ENCODE measurements at places on chromosomes 6 and 20.

DNA sequence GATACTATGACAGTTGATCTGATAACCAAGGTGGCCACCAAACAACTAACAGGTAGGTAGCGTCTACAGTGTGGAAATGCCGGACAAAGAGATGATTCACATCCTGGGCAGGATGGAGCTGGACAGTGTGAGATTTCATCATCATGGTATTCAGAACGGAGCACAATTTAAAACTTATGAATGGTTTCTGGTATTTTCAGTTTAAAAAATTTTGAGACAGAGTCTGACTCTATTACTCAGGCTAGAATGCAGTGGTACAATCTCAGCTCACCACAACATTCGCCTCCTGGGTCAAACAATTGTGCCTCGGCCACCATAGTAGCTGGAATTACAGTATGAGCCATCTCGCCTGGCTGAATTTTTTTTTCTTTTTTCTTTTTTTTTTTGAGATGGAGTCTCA, 43.8 kb downstream of the CEP57L1 start:
- no peak for DNase-seq

DNA sequence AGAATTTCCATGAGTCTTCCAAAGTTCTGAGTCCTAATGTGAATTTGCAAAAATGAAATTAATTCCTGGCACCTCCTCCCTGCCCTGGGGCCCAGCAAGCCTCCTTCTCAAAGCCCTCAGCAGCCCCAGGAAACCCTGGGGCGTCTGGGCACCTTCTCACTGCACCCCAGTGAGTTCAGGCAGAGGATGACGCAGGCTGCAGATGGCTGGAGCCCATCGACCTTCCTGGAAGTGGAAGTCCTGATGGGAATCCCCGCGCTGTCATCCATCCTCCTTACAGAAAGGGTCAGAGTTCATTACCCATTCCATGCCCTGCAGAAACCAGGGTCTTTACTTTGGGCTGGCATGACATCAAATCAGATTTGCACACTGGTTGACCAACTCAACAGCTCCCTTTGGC, 31.6 kb downstream of the DLL1 start:
- no peak for DNase-seq

DNA sequence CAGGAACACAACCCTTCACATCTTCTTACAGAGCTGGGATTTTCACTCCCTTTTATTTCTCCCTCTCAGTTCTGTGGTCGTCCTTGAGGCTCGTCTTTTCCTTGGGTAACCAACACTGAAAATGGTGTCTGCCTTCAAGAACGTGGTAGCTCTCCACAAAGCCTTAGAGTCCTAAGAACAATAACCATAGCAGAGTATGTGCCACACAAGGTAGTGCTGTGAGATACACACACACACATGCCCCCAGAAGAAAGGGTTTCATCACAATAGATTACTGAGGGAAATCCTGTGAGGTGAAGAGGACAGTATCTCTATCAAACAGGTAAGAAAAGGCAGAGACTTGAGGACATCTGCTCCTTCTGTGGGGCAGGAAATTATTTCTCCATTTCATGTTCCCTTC, 104.8 kb upstream of the HDAC2 start:
- DNase-seq: no peak

GRCh38 chr6:15109338-15110090, 136.4 kb upstream of the JARID2 start:
- DNase-seq: no peak

- no peak for DNase-seq
Measured at GRCh38 chr20:3045042-3045815, 623 bp upstream of the MRPS26 start.

DNA sequence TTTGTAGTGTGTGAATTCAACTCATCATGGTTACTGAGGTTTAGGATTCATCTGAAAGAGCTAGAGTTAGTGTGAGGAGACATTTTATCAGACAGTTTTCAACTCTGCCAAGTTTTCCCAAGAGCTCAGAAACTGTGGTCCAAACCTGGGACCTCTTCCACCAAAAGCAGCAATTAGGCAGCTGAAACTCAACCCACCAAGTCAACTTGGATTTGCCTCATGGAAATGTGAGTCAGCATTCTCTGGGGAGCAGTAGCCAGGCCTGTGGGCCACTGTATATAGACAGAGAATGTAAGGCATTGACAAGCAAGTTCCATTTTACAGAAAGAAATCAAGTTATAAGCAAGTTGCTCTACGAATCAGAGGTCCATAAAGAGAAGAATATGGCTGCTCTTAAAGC, 178.8 kb upstream of the HDDC2 start:
- no peak for DNase-seq

- DNase-seq: no peak
Measured at GRCh38 chr6:106735828-106736227, 106.5 kb downstream of the QRSL1 start.

GRCh38 chr6:22053391-22053997, 243.3 kb downstream of the PRL start:
- DNase-seq: no peak

DNA sequence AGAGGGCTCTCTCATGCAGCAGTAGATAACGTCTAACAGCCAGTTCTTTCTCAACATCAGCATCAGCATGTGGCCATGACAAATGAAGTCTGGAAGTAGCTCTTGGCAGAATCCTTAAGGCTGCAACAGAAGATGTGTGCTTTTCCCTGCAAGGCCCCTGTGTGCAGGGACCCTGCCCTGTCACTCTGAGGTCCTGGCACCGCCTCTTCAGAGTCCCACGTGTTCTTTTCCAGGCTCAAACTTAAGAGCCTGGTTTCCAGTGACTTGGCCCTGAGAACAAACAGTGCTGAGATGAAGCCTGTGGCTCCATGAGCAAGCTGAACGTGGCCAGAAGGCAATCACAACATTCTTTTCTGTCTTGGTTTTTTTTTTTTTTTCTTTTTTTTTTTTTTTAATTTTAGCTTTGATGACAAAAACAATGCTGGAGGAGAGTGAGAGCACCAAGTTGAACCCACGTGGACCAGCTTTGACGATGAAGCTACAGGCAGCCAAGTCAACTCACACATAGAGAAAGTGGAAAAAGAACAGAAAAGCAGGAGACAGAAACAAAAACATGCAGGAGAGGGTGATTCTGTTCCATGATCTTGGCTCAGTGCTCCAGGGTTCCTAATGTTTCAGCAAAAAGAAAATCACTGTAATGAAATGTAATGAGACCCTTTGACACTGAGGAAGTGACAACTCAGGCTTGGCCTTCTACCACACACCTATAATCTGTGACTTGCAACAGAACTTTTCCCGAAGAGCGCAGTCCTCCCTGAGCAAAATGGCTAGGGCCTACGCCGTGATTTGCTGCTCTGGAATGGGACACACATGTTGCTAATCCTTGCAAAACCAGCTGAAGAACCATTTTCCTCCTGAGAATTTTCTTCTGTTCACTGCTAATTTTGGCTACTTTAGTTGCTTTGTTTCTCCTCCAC, 86.1 kb downstream of the FOXC1 start:
- no peak for DNase-seq

Data from anterior cingulate cortex (tissue), 58 donors.